RCC 7860 (cell line): ENCODE measurements at places on chromosomes 7 and 10.

GRCh38 chr7:43926798-43927123 lies 525 bp downstream of the UBE2D4 start:
- DNase-seq: no peak

DNA sequence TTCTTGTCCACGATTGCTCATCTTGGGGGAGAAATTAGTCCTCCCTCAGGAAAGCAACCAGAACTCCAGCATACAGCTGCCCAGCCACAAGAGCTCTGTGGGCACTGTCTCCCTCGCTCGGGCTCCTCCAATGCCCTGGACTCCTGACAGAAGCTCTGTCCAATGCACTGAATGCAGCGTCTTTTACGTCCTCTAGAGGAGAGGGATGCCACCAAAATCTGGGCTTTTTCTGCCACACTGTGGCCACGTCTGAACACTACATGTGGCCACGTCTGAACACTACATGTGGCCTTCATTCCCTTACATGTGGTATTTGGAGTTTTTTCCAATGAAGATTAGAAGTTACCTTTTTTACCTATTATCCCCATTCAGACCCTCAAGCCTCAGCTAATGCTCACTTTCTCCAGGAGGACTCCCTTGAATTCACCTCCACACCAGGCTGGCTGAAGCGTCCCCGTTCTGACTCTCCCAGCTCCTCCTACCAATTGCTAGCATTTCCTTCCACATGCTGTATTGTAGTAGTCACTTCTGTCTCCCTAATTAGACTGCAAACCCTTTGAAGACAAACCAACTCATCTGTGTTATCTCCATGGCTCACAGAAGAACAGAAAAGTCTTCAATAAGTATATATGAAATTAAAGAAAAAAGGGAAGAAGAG lies 134.3 kb upstream of the PDE1C start:
- peak; percentile 83 for DNase-seq

- DNase-seq: no peak
These were observed 32.1 kb upstream of the CCSER2 start for GRCh38 chr10:84296091-84296981.

- no peak for DNase-seq
These were observed 35.3 kb downstream of the FOXL3 start for GRCh38 chr7:325051-325798.

DNA sequence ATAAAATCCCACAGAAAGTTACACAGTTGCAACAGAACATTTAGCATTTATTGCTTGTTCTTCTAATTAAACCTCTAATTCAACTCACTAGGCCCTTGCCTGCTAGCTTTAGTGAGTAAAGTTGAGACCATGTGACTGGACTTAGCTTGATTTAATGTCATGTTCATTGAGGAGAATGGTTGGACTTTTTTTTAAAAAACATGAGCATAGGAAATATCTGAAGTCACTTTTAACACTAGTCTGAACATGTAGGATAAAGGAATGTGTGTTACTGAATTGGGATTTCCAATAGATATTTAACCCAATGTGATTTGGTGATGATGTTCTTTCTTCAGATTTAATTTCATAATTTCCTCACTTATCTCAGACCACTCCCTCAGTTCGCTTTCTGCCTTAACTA lies 24.6 kb upstream of the GLCCI1 start:
- DNase-seq: no peak

GRCh38 chr10:3639546-3639945 lies 145.5 kb downstream of the KLF6 start:
- DNase-seq: no peak

- DNase-seq: no peak
These were observed 39.5 kb downstream of the GALNT17 start for GRCh38 chr7:71171476-71171875.

DNA sequence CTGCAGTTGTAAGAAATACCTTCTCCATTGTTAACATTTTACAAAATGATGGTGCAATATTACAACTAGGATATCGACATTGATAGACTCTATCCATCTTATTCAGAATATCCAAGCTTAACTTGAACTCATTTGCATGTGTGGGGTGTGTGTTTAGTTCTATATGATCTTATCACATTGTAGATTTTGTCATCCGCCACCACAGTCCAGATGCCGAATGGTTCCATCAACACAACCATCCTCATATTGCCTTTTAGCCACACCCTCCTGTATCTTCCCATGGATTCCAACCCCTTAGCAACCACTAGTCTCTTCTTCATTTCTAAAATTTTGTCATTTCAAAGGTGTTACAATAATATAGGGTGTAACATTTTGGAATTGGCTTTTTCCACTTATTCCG lies 452.9 kb upstream of the AKR1E2 start:
- no peak for DNase-seq

DNA sequence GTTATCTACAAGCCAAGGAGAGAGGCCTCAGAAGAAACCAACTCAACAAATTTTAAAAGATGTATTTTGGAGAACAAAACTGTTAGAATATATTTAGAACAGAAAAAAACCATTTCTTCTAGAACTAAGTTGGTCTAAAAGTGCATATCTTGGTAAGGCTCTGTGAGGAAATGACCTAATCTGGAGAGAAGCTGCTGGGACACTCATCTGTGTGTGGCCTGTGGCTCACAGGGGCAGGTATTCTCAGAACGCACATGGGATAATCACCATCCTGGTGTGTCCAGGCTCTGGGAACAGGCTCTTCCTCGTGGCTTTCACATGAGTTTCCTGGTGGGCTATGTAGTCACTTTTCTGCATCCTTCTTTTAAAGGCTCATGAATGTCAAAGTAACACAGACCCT lies 38.1 kb upstream of the PRSS1 start:
- no peak for DNase-seq

DNA sequence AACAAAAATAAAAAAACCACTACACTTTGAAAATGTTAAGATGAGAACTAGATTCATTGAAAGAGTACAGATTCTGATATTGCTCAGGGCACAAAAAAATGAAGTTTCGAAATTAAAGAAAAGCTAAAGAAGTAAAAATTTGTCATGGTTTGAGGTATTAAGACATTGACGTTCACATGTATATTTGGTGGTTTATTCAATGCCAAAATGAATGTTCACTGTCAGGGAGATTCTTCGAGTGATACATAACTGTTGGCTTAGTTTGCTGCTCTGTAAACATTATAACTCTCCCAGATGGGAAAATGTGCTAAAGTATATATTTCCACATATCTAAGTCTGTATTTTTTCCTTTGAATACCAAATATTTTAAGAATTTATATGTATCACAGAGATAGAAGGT lies 345.0 kb downstream of the SEMA3D start:
- DNase-seq: no peak

DNA sequence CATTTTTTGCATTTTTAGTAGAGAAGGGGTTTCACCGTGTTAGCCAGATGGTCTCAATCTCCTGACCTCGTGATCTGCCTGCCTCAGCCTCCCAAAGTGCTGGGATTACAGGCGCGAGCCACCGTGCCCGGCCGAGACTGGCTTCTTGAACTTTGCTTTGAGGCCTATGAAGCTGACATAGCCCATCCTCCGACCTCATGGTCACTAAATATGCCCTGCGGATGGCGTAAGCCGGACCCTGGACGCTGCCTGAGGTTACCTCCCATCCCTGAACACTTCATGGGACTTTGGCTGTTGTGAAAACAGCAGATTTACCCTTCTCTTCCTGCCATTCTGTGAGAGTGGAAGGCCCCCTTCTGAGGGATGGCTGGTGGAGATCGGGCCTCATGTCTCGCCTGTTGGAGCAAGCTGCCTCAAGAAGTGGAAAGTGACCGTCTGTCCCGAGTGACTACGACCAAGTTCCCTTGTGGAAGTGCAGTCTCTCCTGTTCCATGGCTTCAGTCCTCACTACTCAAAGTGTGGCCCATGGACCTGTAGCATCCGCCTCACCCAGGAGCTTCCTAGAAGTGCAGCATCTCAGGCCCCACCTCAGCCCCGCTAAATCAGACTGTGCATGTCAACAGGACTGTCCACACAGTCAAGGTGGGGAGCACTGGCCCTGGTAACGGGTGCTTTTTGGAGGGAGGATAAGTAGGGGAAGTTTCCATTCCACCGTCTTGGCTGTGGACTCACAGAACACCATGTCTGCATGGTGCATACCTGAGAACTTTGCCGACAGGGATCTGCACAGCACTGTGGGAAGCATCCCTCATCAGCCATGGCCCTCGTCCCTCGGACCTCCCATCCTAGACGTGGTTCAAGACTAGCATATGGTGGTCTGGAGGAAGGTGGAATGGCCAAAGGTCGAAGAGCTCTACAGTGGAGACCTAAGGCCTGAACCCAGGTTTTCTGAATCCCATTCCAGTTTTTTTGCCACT lies 210.5 kb upstream of the SHH start:
- no peak for DNase-seq

DNA sequence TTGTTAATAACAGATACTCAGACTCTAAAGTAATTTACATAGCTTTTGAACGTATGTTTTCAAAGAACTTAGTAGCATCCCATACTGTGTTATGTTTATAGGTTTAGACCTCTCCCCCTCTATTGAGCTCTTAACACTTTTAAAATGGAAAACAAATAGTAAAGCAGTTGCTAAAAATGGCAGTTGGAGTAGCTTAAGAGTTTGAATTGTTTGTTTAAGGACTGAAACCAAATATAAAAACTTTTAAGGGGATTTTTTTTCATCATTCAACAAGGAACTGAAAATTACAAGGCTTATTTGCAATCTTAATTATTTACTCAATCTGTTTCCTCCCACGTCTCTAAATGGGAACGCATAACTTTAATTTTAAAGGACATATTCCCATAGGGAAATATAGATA lies 1.6 kb upstream of the SPAG6 start:
- no peak for DNase-seq

DNA sequence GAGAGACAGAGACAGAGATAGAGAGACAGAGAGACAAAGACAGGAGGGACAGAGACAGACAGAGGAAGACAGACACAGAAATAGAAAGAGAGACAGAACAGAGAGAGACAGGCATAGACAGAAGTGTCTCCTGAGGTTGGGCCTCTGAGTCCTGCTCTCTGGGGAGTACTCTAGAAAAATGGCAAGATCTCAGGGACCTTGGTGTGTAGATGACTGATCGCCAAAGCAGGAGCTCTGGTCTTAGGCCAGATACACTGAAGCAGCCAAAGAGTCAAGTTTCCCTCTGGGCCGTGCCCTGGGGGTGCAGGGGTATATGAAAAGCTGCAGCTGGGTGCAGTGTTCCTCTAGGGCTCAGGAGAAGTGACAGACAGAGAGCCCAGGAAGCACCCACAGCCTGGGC lies 176.6 kb upstream of the TNS3 start:
- DNase-seq: no peak

DNA sequence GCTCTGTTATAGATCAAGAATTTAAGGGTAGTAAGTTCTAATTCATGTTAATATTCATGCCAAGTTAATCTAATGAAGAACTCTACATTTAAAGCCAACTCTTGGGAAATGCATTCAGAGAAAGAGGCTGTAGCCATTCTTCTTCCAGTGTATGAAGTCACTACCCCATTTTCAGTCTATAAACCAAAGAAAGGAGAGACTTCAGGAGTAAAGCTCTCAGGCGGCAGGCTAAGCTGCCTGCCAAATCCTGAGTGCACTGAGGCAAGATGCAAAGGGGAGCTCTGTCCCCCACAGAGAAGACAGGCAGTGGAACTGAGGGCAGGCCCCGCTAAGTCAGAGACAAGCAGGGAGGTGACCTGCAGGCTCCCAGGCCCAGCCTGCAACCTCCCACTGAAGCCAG lies 41.5 kb downstream of the SLIT1 start:
- DNase-seq: peak; percentile 17

- no peak for DNase-seq
These were observed 145.6 kb downstream of the MGMT start for GRCh38 chr10:129612481-129613109.

GRCh38 chr10:128083191-128083895 lies 42.9 kb downstream of the MKI67 start:
- no peak for DNase-seq

GRCh38 chr7:15854841-15855524 lies 168.5 kb upstream of the MEOX2 start:
- no peak for DNase-seq

DNA sequence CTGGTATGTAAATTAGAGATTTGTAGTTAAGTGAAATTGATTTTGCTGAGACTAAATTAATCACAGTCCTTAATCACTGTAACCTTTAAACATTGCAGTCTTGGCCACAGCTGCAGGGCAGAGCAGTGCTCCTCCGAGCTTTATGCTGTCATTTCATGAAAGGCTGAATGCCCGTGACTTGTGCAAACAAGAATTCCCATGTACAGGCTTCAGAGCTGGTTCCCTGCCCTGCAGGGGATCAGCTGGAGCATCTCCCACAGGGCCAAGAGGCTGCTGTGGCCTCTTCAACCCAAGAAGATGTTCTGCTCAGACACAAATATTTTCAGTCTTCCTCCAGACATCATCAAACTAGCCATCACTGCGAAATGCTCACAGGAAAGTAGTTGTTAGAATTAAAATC lies 419.1 kb downstream of the AUTS2 start:
- DNase-seq: no peak

DNA sequence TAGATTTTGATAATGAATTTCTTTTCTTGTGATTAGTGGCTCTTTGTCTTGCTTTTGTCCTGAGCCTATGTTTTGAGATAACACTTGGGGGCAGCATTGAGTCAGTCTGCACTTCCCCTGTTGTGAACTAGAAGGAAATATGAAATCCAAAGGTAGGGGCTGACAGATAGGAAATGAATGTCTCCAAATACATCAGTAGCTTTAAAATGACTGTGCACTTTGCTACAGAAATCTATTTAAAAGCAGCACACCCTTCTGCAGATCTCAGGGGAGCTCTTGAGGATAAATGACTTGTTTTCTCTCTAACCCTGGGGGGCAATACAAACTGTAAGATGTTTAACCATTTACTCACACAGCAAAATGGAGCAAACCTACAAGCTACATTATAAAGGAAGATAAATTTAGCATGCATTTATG lies 176.0 kb upstream of the MYO3A start:
- DNase-seq: no peak

DNA sequence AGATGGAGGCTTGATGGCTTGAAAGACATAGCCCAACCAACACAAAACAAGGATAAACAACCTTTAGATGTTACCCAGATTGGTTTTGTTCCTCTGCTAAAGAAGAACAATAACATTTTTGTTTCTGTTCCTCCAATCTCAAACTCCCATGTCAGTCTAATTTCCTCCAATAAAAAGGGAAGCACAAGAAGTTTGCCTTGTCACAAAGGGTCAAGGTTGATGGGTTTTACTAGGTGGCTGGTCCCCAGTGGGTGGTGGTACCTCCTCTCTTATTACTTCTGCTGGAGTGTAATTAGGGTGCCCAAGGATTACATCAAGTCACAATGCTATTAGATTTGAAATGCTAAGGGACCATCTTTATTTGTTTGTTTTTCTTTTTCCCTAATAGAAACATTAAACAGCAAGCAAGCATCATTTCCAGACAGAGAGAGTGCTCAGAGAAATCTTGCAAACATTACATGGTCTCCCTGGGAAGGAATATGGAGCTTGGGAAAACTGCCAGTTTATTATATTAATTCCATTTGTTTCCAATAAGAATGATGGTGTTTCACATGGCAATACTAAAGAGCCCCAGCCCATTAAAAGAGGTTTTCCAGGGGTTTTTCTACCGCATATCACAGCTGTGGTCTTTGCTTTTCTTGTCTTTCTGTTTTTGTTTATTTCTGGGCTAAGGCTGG lies 78.3 kb upstream of the AOAH start:
- no peak for DNase-seq
